Liver (tissue), 10 donors: ENCODE measurements at places on chromosomes 2 and 18. TPM values are rescaled to one million over a fixed set of nuclear protein-coding genes. Genes with fewer than 3 reads are reported as not detected.

The CRYGC gene
- total RNA-seq = not detected

- no peaks in the 10 kb centered on the region for H3K36me3 ChIP-seq
- H3K27me3 ChIP-seq = no peaks in the 10 kb centered on the region
- DNase-seq = no peak
- peaks cover 4% of the 10 kb centered on the region for H3K4me1 ChIP-seq
- no peak overlapping the region for H3K27ac ChIP-seq
- H3K4me3 ChIP-seq = no peak overlapping the region
These were observed 279.7 kb upstream of the TRIB2 start for GRCh38 chr2:12436935-12437561.

- H3K27ac ChIP-seq = no peak overlapping the region
- no peak overlapping the region for H3K4me3 ChIP-seq
These were observed 100.8 kb downstream of the EPC2 start for GRCh38 chr2:148745151-148745851.

- no peak for DNase-seq
- H3K4me1 ChIP-seq = no peaks in the 10 kb centered on the region
- no peak overlapping the region for H3K27ac ChIP-seq
These were observed 30.6 kb upstream of the CREB1 start for GRCh38 chr2:207499114-207499513.

DNA sequence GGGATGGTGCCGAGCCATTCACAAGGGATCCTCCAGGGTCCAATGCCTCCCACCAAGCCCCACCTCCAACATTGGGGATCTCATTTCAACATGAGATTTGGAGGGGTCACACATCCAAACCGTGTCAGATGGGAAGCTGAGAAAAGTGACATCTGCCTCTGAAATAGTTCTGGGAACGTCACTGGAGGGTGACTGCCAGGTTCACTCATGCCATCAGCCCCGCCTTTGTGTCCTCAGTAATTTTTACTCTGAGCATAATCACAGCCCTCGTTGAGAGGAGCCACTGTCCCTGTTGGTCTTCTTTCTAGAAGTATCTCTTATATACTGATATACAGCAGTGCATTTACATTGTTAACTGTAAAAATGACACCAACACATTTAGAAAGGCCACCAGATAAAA, 67.4 kb downstream of the KLHL29 start:
- no peaks in the 10 kb centered on the region for H3K27me3 ChIP-seq
- no peak overlapping the region for H3K27ac ChIP-seq
- H3K4me3 ChIP-seq = no peak overlapping the region
